Activated CD4-positive, alpha-beta T cell treated with anti-CD3 and anti-CD28 coated beads, Interleukin-2, amount 10 ng/mL, durations not matched to agents 7 days and 5 days (primary cell): ENCODE measurements at places on chromosomes 4 and X. TPM values are rescaled to one million over a fixed set of nuclear protein-coding genes. Genes with fewer than 3 reads are reported as not detected.

Gene PAGE1
- total RNA-seq: not detected

Gene CCDC149
- not detected for total RNA-seq

Gene CT45A8
- total RNA-seq: not detected

Gene MAP7D2
- 0.21 TPM for total RNA-seq

Gene HTATSF1
- total RNA-seq: 63.2 TPM

Gene CXXC4
- total RNA-seq: not detected

- DNase-seq: no peak
Observed at GRCh38 chr4:104575278-104575677, 80.6 kb upstream of the CXXC4 start.

DNA sequence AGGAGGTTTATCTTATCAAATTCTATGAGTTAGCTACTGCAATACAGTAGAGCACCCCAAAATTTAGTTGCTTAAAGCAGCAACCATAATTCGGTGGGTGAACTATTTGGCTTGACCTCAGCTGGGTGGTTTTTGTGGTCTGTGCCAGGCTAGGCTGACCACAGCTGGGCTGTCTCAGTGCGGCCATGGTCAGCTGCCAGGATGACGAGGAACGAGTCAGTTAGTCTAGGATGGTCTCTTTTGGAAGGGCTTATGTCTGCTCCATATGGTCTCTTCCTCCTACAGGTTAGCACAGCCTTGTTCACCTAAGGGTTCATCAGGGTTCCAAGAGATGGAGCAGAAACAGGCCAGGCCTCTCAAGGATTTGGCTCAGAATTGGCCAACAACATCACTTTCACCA, 210.4 kb downstream of the PALLD start:
- no peak for DNase-seq

DNA sequence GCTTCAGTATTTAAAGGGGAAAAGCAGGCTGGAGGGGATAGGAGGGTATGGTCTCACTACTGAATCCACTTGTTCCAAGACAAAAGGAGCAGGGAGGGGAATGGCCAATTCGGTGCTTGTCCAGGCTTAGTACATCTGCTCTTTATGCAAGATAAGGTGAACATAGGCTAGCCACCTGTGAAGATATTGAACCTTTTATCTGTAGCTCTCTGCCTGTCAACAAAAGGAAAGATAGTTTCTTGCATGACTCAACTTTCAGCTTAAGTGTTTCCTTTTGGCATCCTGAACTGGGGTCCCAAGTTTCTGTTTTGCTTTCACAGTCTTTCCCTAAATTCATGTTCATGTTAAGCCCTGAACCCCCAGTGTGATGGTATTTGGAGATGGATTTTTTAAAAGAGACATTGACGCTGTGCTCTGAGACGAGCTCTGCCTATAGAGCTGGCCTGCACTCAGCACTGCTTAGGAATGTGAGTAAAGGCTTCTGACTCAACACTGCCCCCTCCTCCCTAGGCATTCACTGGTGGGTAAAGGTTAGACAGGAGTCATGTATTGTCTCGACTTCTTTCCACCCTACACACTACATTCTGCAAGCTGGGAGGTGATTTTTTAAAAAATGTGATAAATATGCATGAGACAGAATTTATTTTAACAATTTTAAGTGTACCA, 28.2 kb downstream of the FAM149A start:
- no peak for DNase-seq

DNA sequence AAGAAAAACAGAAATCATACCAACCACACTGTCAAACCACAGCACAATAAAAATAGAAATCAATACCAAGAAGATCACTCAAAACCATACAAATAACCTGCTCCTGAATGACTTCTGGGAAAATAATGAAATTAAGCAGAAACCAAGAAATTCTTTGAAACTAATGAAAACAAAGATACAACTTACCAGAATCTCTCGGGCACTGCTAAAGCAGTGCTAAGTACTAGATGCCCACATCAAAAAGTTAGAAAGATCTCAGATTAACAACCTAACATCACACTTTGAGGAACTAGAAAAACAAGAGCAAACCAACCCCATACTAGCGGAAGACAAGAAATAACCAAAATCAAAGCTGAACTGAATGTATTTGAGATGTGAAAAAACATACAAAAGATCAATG, 33.2 kb downstream of the AWAT2 start:
- no peak for DNase-seq

DNA sequence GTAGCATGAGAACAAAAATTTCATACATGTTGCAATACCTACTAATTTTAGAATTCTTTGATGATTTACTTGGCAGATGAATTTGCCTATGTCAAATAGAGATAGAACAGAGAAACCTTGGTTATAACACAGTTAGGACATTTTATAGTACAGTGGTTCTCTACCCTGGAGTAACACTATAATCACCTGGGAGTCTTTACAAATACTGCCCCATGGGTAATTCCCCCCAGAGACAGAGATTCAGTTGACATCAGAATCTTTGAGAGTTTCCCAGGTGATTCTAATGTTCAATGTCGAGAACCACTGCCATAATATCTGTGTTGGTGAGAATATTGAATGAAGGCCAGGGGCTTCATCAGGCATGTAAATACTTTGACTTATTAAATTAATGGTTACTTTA, 401.3 kb upstream of the NDST4 start:
- DNase-seq: no peak

DNA sequence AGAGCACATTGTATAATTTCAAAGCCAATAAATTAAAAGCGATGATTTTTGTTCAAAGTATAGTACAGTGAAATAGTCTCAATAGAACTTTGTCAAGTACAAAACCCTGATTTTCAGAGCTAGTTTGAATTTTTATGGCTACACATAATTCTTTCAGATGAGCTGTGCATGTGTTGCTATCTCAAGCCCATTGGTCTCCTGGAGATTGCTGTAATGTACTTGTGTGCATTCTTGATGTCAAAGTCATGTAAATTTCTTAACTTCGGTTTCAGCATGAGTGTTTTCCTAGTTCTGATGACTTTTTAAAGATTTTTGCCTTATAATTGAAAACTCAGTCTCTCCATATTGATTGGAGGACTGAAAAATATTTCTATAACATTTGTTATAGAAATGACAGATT, 200.8 kb downstream of the CEP135 start:
- no peak for DNase-seq

DNA sequence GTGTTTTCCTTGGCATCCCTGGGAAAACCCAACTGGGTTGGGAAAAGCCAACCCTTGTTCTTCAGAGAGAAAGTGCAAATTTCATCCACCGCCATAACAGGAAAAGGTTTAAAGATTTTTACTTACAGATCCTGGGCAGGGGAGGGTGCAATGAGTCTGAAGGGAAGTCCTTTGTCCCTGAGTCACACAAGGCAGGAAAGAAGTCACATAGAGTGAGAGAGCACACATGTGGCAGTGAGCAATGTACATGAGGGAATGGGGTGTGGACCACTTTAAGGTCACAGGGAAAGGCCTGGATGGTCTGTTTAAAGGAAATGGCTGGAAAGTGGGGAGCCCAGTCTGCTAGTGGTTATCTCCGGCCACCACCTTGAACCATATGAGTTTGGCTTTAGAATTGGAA, 248.9 kb downstream of the HS3ST1 start:
- no peak for DNase-seq

DNA sequence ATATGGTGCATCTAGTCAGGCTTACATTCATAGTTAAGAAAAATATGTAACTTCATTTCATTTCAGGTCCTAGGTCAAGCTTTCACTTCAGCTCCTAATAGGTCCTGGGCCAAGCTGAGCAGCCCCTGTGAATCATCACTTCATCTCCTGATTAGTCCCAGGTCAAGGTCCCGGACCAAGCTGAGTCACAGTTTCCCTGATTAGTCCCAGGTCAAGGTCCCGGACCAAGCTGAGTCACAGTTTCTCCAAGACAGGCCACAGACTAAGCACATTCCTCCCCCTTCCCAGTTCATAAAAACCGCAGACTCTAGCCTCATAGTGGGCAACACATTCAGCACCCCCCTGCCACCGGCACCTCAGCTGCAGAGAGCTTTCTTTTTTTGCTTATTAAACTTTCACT, 1331.8 kb downstream of the PCDH19 start:
- no peak for DNase-seq

GRCh38 chr4:139554893-139555704, 920 bp downstream of the SETD7 start:
- peak; percentile 90 for DNase-seq

- DNase-seq: no peak
Observed at GRCh38 chr4:100948911-100949310, 398.4 kb downstream of the PPP3CA start.

- no peak for DNase-seq
Observed at GRCh38 chrX:108811891-108812290, 75.5 kb upstream of the IRS4 start.
